ENCODE measurements at places on chromosomes 11 and 22. TPM values are rescaled to one million over a fixed set of nuclear protein-coding genes. Genes with fewer than 3 reads are reported as not detected.
A peak's percentile ranks its signal among the peaks of the same experiment; 100 is the strongest.

Gene CTSW
- not detected for total RNA-seq

Gene SYT13
- total RNA-seq = not detected

- no peak for DNase-seq
Measured at GRCh38 chr22:22576989-22577427, 17.9 kb upstream of the PRAME start.

GRCh38 chr11:119236891-119237290 lies 30.8 kb downstream of the CBL start:
- DNase-seq = no peak

DNA sequence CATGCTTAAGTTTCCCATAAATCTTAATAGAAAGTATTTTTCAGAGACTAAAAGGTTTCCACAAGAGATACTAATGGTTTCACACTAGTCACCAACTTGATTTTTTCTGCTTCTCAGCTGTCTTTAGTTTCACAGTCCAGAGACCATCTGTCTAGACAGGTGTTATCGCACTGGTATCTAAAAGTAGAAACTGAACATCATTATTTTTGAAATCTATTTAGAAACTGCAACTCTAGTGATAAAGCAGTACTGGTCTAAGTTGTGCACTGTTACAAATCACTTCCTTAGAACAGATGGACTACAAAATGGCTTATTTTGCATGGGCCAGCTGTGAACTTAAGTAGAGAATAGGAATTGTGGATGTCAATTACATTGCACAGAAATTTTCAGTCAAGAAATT lies 78.0 kb downstream of the CNTN5 start:
- DNase-seq = no peak

DNA sequence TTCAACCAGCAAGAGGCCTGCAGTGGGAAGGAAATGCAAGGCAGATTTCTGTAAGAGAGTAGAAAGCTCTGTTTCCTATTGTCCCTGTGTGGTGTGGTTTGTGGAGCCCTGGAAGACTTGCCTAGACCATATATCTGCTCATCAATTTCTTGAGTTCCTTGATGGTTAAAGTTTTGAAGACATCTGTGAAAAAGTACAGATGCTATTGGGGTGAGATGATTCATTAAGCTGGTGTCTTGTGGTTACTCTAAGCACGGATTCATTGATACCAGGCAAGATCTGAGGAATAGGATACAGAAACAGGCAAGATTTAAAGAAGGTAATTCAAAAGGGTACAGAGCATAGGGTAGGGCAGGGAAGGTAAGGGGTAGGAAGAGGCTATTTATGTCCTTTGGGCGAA lies 275.8 kb upstream of the SESN3 start:
- DNase-seq = no peak

DNA sequence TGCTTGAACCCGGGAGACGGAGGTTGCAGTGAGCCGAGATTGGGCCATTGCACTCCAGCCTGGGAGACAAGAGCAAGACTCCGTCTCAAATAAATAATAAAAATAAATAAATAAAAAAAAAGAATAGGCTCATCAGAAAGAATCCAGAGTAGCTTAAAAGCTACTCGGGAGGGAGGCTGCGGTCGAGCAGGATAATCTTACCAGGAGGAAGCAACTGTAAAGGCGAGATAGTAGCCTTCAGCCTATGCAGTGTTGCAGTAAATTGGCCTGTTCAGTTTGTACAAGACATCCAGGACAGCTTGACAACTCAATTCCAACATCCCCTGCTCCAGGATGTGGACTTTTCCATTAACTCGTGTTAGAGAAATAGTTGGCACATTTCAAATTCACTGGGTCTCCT lies 1164.7 kb downstream of the LRRC4C start:
- DNase-seq = no peak

- DNase-seq = no peak
Measured at GRCh38 chr11:94639901-94640721, 72.9 kb downstream of the PIWIL4 start.

DNA sequence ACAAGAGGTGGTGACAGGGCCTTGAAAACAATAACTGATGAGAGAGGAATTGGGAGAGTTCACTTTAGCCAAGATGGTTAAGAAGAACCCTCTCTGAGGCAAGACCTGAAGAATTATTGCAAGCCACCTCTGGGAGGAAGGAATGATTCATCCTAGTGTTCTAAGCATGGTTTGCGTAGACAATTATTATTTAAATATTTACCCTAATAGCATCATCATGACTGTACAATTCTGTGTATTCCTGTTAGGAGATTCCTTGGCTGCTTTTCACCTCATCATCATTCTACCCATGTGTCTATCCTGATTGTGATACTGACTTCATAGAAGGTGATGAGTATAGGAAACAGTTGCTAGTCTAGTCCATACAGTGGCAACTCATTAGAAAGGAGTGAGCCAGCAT lies 264.4 kb downstream of the DDX10 start:
- DNase-seq = peak; percentile 99

- no peak for DNase-seq
Measured at GRCh38 chr11:99742501-99742900, 721.8 kb downstream of the CNTN5 start.
